ENCODE measurements at places on chromosomes 13 and 19.

- no peak for DNase-seq
Observed at GRCh38 chr19:38228005-38228377, 4.0 kb upstream of the DPF1 start.

DNA sequence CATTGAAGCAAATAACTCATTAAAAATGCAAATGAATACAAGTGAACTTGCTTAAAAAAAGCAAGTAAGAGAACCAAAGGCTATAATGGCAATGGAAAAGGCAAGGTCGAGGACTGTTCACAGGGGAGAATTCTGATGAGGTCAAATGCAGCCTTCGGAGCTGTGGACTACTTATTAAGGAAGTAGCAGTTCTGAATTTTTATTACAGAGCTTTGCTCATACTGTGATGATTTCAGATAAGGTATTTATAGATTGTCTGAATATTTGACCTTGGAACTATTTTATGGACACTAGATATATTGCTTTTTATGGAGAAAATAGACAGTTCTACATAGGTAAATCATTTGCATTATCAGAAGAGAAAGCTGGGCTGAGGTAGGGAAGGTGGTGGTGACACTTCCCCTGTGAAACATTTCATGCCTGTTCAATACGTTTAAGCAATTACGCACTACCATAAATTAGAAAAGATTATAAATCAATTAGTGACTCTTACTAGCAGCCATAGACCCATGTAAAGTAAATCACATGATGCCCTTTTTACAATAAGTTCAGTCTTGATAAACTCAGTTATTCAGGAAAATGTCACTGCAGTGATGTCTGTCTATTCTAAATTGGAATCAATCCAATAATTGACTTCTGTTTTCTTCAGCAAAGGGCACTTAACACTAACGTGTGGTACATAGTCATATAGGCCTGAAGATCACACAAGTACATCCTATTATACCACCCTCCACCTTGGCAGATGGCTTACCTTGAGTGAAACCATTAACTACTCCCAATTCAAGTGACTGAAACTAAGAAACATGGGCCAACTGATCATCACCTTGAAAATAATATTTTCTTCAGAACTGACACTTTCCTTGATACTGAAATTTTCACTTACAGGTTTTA, 260.0 kb downstream of the KLF12 start:
- DNase-seq: no peak

DNA sequence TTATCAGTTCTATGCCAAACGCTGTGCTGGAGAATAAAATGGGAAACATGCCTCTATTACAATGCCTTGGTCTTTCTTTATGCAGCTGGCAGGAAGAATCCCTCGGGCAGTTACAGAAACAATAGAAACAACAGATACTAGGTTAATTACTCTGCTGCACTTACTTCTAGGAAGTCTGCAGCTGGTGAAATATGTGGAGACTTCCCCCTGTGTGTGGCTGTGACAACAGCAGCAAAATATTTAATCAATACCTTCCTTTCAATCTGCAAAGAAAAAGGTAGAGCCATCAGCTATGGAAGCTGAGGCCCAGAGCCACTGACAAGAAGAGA, 9.9 kb downstream of the STOML3 start:
- no peak for DNase-seq

GRCh38 chr19:44799627-44800346, 9.1 kb upstream of the BCAM start:
- no peak for DNase-seq

DNA sequence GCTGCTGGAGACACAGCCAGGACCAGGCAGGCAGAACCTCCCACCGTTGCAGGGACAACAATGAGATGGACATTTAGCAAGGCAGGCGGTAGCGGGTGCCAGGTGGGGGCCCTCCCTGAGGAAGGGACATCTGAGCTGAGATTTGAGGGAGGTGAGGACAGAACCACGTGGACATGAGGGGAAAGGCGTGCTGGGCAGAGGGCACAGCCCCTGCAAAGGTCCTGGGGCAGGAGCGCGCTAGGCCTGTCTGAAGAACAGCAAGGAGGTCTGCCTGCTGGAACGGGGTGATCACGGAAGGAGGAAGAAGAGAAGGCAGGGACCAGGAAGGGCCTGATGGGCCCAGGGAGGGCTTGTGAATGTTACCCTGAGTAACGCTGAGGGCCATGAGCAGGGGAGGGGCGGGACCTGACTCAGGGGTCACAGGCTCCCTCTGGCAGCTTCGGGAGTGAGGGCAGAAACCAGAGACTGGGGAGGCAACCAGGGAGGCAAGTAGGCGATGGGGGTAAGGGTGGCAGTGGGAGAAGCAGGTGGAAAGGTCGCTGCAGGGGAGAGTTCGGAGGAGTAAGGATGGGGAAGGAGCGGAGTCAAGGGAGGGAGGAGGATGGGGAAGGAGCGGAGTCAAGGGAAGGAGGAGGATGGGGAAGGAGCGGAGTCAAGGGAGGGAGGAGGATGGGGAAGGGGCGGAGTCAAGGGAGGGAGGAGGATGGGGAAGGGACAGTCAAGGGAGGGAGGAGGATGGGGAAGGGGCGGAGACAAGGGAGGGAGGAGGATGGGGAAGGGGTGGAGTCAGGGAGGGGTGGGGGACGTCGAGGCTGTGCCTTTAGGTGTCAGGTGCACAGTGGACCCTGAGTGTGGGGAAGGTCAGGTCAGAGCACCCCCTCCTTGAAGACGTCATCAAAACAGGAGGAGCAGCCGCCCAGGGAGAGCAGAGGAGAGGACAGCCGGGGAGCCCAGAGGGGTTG, 15.7 kb upstream of the B3GNT3 start:
- DNase-seq: no peak

- no peak for DNase-seq
Observed at GRCh38 chr19:51333836-51334460, 8.0 kb downstream of the VSIG10L start.

GRCh38 chr19:13083008-13083404, 19.7 kb downstream of the LYL1 start:
- DNase-seq: no peak

DNA sequence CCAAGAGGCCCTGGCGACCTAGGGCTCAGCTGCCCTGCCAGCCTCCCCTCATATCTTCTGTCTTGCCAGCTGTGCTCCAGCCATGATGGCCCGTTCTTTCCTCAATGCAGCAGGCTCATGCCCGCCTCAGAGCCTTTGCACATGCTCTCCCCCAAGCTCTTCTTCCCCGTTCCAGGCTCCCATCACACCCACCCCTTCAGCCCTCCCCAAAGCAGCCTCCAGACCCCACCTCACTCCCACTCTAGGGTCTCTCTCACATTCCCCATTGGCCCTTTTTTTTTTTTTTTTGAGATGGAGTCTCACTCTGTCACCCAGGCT, 29.9 kb upstream of the ATP1A3 start:
- no peak for DNase-seq

DNA sequence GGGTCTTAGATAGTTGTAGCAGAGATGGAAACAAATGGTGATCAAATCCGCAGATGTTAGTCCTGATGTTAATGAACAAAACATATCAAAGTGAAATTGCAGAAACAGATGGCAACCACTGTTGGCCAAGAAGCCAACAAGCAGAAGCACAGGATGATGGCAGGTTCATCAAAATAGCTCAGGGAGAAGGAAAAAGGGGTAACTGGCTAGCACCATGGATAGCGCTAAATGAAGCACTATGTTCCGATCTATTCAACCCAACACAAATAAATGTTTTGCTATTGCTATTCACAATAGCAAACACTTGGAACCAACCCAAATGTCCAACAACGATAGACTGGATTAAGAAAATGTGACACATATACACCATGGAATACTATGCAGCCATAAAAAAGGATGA, 413.7 kb downstream of the FGF14 start:
- DNase-seq: no peak

DNA sequence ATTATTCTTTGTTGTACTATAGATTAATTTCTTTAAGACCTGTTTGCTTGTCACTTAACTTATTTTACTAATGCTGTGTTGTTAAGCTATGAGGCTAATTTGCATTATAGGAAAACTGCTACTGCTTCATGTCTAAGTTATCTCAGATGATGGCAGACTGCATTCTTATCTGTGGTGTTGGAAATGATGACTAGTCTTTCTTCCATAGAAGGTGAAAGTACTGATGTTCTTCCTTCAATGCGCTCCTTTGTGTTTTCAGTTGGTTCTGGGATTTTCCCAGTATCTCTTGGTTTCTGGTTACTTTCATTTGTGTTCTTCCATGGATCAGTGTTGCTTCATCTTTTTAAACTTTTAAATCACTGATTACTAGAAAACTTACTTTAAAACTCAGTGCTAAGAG, 46.9 kb downstream of the TPP2 start:
- no peak for DNase-seq

DNA sequence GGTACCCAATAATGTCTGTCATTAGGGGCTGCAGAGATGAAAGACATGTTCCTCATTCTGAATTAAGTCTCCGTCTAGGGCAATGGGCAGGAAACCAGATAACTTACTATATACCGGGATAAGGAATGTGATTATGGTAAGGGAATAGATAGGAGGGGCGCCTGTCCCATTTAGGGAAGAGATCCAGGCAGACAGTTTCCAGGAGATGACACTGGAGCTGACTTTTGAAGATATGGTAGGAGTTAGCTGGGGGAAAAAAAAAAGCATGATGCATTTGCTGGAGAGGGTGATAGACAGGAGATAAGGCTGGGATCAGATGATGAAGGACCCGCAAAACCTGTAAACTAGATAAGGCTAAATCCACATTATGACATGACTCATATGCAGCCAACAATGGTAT, 340.7 kb downstream of the DCT start:
- no peak for DNase-seq

DNA sequence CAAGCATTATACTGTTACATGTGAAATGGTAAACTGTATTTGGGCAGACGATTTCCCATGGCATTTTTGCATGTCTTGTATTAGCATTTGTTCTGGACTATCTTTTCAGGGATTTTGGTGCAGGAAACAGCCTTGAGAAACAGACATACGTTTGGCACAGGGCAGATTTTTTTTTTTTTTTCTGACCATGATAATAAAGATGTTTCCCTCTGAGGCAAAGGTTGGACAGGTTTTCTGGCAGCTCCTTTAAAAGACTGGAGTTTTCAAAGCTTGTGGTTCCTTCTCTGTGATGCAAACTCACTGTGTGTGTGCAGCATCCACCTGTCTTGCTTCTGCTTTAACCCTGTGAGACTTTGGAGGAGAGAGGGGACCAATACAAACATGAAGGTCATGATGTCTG, 63.0 kb downstream of the NBEA start:
- no peak for DNase-seq

DNA sequence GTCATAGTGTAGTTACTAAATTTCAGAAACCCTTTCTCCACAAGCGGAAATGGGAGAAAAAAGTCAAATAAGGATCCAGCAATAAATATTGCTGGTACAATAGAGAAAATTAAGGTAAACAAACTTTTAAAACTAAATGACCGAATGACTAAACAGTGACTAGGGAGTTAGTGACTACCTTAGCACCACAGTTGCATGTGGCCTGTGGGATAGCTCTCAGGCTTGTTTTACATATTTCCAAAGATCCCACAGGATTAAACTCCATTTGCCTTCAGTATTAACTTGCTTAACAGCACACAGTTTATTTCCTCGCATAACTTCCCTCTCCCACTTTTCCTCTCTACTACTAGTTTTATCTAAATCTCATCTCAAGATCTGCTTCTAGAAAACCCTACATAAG, 824.3 kb upstream of the KLHL1 start:
- no peak for DNase-seq

DNA sequence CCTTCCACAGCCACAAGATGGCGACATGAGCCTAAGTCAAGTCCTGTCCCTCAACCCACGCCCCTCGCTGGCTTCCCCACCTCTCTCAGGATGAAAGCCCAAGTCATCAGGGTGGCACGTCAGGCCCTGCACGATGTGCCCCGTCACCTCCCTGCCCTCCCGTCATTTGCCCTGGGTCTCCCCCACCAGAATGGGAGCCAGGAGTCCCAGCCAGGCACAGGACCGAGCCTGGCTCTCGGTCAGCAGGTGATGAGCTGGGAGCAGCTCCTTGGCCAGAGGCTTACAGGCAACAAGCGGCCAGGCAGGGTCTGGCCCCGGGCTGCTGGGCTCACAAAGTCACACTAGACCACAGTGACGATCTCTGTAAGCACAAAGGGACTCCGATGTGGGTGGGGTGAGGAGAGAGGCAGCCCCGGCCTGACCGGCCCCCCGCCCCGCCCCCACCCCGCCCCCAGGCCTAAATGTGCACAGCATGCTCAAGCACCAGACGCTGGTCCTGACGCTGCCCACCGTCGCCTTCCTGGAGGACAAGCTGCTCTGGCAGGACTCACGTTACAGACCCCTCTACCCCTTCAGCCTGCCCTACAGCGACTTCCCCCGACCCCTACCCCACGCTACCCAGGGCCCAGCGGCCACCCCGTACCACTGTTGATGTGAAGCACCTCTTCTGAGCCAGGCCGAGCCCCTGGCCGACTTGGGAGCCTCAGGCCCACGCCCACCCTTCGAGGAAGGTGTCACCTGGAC, 7.3 kb downstream of the MRPL4 start:
- peak; percentile 90 for DNase-seq

- DNase-seq: no peak
Observed at GRCh38 chr19:51595190-51596175, 24.4 kb downstream of the ZNF175 start.

GRCh38 chr19:19563348-19563848, 25.3 kb downstream of the CILP2 start:
- no peak for DNase-seq

GRCh38 chr13:29428310-29429181, 166.9 kb downstream of the SLC7A1 start:
- no peak for DNase-seq

DNA sequence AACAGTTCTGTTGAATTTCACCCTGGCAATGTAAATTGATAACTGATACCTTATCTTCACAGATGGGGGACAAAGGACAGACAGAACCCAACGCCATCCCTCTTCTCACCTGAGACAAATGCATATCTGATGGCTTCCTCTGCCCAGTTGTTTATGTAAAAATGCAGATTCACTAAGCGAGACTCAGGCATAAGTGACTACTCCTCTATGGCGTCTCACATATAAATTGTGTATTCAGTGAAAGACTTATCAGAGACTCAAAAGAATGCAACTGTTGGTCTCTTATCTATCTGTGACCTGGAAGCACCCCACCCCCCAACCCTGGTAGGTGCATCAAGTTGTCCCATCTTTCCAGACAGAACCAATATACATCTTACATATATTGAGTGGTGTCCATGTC, 13.3 kb upstream of the CALM3 start:
- no peak for DNase-seq

GRCh38 chr13:72561791-72562190, 165.6 kb downstream of the MZT1 start:
- no peak for DNase-seq

- no peak for DNase-seq
Observed at GRCh38 chr19:16325641-16326400, 1.2 kb downstream of the KLF2 start.

GRCh38 chr13:29943686-29944085, 93.3 kb upstream of the UBL3 start:
- DNase-seq: no peak
